Inflammatory macrophage (primary cell): ENCODE measurements at places on chromosomes 2 and 18.

GRCh38 chr2:8679827-8680731 is 1.8 kb upstream of the ID2 start:
- DNase-seq, result peak; percentile 44

DNA sequence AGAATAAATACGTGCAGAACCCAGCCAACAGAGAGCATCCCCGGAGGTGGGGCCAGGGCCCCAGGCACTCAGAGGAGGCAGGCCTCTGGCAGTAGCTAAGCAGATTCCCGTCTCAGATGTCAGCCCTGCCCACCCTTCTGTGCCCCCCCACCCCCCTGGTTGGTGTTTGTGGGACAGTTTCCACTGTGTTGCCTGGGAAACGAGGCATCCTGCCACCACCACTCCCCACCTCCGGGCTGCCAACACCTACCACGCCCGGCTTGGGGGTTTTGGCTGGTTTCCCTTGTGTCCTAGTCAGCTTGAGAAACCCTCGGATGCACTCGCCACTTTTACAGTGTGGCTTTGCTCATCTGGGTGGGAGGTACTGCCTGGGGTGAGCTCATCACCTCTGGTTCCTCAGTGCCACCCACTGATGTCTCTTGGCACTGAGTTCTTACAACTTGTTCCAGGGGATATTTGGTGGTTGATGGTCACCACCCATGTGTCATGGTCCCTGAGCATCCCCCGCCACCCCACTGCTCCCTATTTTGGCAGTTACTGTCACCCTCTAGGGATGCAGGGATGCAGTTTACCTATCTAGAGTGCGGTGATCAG is 72.4 kb upstream of the YWHAQ start:
- DNase-seq, result peak; percentile 89

GRCh38 chr18:26648509-26649192 is 100.3 kb upstream of the KCTD1 start:
- DNase-seq, result no peak

- DNase-seq, result no peak
These were observed 82.6 kb downstream of the PKP4 start for GRCh38 chr2:158539176-158540005.

- peak; percentile 52 for DNase-seq
These were observed 42.0 kb downstream of the NDUFA10 start for GRCh38 chr2:239983004-239983778.

- DNase-seq, result no peak
These were observed 443.2 kb downstream of the ARHGAP15 start for GRCh38 chr2:143572421-143572820.

GRCh38 chr18:24398540-24398939 is 916 bp upstream of the OSBPL1A start:
- DNase-seq, result peak; percentile 28

DNA sequence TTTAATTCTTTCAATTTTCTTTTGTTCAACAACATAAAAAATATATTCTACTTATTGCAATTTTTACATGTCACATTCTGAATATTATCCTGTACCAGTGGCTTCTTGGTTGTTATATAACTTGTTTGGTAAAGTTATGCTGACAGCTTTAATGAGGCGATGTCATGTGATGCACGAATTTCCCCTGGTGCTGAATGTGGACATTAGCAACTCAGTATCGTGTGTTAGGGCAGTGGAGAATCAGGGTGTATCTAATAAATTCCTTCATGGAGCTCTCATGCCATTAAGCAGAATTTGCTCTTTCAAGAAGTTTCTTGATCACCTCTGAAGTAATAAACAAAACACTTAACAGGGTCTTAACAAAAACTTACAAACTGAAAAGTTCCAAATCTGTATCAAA is 99.6 kb upstream of the DNMT3A start:
- DNase-seq, result no peak

DNA sequence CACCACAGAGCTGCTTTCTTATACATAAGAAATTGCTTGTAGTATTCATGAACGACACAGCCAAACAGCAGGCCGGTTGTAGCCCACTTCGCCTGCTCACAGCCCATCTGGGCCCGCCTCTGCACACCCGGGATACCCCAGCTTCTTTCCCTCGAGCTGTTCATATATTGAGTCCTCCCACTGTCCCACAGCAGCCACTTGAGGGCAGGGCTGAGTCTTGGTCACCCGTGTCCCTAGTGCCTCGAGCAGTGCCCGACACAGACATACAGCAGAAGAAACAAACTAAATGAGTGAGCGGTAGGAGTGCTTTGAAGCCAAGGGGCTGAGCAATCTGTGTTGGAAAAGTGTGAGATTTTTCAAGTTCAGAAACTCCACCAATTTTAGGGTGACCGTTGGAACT is 251.4 kb downstream of the KLHL29 start:
- no peak for DNase-seq

- DNase-seq, result no peak
These were observed 40.8 kb upstream of the SPAG16 start for GRCh38 chr2:213243189-213244044.

DNA sequence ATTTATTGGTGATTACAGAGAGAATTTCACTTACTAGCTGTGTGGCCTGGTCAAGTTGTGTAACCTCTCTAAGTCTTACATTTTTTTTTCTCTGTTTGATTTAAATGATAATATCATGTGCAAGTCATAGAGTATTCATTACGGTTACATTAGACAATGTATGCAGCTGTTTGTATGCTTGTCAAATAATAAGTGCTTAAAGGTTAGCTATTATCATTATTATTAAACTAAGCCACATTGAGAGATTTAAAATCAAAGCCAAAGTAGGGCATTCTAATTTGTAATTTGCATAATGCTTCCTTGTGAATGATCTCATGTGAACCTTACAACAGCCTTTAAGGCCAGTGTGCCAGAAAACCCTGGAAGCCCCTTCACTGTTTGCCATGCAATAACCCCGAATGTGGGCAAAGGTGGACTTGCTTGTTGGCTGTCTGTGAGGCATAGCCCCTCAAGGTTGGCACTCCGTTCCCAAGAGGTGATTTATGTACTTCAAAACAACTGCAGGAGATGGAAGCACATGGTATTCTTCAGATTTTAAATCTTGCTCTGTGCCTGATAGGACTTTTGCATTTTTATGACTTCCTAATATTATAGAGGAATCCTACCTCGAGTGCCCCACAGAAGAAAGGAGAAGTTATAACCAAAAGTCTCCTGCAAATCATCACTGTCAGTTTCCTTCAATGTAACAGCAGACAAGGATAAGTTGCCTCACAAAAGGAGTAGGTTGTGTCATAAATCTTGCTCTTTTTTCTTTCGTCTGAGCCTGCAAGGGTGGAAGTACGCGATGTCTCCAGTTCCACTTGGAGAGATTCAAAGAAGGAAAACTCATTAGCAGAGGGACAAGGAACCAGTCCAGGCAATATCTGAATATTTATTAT is 272.0 kb downstream of the TGIF1 start:
- DNase-seq, result peak; percentile 85

GRCh38 chr2:96847586-96847985 is 3.8 kb upstream of the ANKRD23 start:
- no peak for DNase-seq

GRCh38 chr2:168402531-168402930 is 53.5 kb upstream of the CERS6 start:
- DNase-seq, result no peak

DNA sequence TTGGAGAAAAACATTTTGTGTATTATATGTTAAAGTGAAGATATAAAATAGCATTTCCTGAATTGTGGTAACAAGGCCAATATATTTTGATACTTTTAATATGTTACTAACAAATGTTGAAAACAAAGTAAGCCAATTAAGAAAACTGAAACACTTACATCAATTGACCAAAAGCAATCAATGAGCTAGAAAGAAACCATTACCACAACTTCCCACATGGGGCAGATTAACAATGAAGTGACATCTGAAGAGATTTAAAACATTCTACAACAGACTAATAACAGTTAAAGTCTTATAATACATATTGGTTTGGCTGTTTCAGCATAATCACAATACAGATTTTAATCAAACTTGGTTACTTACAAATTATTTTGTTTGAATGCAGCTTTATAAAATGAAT is 282.4 kb upstream of the NETO1 start:
- no peak for DNase-seq

GRCh38 chr18:30859036-30859435 is 183.5 kb downstream of the DSC3 start:
- no peak for DNase-seq

DNA sequence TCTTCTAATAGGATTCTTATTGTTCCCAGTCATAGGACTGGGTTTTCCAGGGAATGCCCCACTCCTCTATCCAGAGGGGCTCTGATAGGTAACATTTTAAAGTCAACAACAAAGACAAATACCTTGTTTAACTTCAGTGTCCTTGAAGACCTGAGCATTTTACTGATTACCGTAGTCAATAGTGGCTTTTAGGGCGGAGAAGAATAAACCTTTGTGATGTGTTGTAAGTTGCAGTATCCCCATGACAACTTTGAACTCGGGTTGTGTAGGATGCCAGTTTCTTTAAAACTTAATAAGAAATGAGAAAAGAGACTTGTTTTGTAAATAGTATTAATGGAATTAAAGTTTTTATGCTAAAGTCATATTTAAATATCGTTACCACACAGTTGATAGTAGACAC is 6.0 kb downstream of the GATA6 start:
- DNase-seq, result no peak

GRCh38 chr2:43302961-43303494 is 76.6 kb upstream of the ZFP36L2 start:
- peak; percentile 76 for DNase-seq

- DNase-seq, result peak; percentile 70
These were observed 132.2 kb upstream of the ITGB6 start for GRCh38 chr2:160332318-160332717.

DNA sequence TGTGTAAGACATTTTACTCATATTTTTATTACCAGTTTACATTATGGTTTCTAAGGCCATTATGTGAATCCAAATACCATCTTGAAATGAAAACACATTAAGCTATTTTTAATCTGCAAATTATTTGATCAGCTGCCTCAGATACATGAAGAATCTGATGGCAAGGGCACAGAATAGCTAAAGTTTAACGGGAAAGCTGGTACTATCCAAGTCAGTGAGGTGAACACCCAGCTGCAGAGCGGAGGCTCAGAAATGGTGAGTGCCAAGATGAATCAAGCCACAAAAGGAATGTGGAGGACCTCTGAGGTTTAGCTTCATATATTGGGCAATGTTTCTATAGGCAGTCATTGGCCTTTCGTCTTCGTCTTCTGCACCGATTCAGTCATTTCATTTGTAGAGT is 75.1 kb downstream of the DPP10 start:
- no peak for DNase-seq

DNA sequence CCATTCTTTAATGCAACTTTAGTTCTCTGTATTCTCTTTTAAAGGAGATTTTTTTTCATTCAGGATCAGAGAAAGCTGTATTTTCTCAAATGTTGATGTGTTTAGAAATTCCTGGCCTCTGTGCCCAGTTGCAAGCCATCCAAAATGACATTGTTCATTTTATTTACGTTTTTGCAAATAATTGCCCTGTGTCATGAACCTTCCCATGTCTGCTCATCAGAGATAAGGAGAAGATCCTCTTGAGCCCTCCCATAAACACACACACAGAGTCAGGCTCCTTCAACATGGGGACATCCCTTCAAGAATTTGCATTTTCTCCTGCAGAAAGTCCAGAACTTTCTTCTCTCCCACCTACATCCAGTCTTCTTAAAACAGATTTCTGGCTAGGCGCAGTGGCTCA is 258.8 kb downstream of the GBX2 start:
- DNase-seq, result no peak

GRCh38 chr2:147594038-147594437 is 250.8 kb upstream of the ACVR2A start:
- DNase-seq, result no peak

DNA sequence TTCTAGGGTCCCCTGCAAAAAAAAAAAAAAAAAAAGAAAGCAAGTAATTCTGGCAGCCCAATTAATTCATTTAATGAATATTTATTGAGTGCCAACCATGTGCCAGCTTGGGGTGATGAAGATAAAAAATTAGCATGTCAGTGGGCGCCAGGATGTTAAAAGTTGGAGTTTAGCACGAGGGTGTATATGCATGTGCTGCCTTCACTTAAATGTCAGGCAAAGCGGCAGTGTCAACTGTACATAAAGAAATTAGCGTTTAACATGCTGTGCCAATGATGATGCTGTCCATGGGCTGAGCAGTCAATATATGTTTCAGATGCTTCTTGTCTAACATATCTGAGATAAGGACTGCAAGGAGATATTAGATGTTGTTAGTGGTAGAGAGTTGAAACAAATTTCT is 49.5 kb downstream of the ASAP2 start:
- DNase-seq, result no peak

DNA sequence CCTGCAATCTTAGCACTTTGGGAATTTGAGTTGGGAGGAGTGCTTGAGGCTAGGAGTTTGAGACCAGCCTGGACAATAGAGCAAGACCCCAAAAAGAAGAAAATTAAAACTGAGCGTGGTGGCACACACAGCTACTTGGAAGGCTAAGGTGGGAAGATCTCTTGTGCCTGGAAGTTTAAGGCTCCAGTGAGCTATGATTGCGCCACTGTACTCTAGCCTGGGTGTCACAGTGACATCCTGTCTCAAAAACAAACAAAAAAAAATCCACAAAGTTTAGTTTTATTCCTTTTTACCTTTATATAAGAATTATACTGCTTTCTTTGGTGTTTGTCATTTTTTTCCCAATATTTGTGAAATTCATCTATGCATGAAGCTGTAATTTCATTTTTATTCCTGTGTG is 20.3 kb downstream of the SLC39A10 start:
- DNase-seq, result no peak

DNA sequence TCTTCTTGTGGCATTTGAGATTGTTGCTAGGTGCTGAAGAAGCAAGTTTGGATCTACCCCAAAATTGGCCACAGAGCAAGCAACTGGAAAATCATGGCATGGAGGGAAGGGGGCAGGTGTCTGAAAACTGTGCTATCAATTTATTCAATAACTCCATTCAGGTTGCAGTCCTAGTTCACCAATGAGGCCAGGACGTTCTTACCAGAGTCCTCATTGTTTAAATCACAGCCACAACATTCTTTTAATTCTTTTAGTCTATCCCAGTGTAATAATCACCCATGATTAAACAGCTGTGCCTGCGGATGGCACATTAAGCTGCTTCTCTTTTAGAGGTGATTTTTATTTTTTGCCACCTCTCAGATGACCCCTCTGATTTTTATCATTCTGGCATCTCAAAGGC is 103.5 kb downstream of the ANKRD44 start:
- DNase-seq, result no peak

GRCh38 chr2:170817093-170818035 is 677 bp downstream of the GAD1 start:
- DNase-seq, result no peak

- no peak for DNase-seq
These were observed 116.2 kb upstream of the NPAS2 start for GRCh38 chr2:100703739-100704138.

DNA sequence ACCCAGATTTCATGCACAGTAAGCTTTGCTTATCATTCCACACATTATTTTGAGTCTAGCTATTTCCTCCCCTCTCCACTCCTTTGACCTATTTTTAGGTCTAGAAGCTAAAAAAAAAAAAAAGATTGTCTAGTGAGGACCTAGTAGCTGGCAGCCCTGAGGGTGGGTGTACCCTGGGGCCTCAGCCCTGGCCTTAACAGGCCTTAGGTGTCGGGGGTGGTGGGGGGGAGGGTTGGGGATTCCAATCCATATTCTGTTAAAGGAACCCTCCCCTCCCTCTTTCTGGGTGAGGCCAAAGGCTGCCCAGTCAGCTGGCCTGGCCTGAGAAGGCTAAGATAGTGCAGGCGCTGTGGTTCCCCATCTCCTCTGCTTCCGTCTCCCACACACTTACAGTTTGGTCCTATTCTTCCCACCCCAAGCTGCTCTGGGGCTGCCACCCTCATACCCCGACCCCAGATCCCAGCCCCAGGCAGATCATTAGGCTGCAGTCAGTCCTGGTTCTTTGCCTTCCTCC is 65.5 kb upstream of the HK2 start:
- peak; percentile 37 for DNase-seq

GRCh38 chr18:59839246-59839645 is 60.5 kb upstream of the PMAIP1 start:
- no peak for DNase-seq
